Activated T-helper 1 cell treated with anti-CD3 and anti-CD28 coated beads, Interleukin-2, amount 50 U/mL, for 16 hours (primary cell): ENCODE measurements at places on chromosomes 5 and 9.

DNA sequence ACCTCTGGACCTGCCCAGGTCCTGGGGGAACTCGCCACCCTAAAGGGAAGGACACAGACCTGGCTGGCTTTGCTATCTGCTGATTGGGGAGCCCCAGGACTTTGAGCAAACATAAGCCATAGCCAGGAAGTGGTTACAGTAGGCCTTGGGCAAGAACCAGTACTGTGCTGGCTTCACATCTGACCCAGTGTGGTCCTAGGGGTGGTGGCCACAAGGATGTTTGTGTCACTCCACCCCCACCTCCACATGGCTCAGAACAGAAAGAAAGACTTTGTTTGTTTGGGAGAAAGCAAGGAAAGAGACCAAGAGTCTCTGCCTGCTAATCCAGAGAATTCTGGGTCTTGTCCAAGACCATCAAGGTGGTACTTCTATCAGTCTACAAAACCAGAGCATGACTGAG is 334.2 kb downstream of the SPOCK1 start:
- no peak for DNase-seq

GRCh38 chr9:2390028-2390427 is 231.6 kb upstream of the VLDLR start:
- no peak for DNase-seq

- DNase-seq = no peak
Measured at GRCh38 chr5:96142786-96143434, 181.3 kb upstream of the ELL2 start.

DNA sequence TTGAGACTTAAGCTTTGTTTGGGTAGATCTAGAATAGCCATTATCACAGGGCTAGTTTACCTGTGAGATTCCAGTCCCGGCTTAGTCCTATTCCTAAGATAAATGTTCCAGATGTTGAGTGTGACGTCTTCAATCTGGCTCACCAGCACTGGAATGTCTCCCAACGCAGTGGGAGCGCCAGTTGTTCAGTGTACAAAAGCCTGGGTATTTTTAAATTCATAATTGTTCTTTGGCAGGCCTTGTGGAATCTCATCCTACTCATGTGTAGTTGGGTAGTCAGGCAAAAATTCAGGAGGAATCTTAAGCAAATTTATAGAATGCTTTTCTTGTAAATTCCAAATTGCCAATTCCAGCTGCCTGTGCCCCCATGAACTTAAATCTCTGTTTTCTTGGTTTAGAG is 272.6 kb upstream of the KCNN2 start:
- no peak for DNase-seq

- no peak for DNase-seq
Measured at GRCh38 chr9:30775236-30775635, 1609.2 kb upstream of the ACO1 start.

DNA sequence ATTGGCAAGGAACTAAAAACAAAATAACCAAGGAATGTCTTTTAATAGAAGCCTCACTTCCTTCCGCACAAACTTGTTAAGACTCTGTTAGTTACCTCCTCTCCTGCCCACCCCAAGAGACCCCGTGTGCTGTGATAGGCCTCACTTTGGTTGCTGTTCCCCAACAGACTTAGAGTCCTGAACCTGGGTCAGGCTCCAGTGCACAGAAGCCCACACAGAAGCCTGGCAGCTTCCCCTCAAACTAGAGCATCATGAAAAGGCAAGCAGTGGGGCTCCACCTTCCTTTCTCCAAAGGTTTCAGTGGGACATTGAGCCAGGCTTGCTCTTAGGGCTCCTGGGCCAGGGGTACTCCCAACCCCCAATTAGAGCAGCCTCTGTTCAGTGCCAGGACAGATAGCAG is 230.5 kb downstream of the ESM1 start:
- DNase-seq = no peak

DNA sequence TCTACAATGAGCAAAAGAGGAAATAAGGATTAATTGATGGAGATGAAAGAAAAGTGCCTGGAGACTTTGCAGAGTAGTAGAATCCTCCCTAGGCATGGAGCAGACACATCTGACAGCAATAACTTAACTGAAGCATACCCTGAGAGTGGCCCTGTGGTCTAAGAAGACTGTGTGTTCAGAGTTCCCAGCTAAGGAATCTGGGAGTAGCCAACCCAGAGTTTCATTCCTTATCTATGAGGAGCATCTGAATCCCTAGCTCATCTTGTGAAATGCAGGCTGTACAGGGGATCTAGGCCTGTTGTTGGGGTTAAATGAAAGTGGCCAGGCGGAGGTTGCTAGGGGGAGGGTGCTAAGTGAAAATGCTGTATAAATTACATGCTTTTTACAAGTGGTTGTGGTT is 233.1 kb upstream of the FBXL7 start:
- DNase-seq = no peak

GRCh38 chr9:16986556-16986955 is 116.1 kb upstream of the BNC2 start:
- no peak for DNase-seq

GRCh38 chr9:119291554-119291953 is 77.7 kb downstream of the BRINP1 start:
- no peak for DNase-seq

DNA sequence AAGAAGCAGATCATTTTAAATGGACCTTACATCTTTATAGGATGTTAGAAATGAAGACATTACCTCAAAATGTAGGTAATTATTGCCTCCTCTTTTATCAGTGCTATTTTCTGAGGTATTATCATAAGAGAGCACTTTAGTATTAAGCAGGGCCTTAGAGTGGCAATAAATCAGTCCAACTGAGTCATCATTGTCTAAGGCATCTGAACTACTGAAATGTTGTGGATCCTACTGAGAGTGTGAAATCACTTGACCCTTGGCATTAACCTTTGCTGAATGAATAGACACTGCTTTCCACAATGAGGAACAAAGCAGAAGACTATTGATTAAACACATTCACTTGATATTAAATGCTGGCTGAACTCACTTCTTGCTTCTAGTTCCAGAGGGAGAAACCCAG is 224.6 kb upstream of the ARRDC3 start:
- no peak for DNase-seq
